ENCODE measurements at places on chromosomes 3 and 15. TPM values are rescaled to one million over a fixed set of nuclear protein-coding genes. Genes with fewer than 3 reads are reported as not detected.
A peak's percentile ranks its signal among the peaks of the same experiment; 100 is the strongest.

GRCh38 chr3:114299421-114299820, 5.6 kb downstream of the TIGIT start:
- no peak for DNase-seq

GRCh38 chr15:67064607-67065530, 533 bp upstream of the SMAD3 start:
- peak; percentile 79 for DNase-seq

DNA sequence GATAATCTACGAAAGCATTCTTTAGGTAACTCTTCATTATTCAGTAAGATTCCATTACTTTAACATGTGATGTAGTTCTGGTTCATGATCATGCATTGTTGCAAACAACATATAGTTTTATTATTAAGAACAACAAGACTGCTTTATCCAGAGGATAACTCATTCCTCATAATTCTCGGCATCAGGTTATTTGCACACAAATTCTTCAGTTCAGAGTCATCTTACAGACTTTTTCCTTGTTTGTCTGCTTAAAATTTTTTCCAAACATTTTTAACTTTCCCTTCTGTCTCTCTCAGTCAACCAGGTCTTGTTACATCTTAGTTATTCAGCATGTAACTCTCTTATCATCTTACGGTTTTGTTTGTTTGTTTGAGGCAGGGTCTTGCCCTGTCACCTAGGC, 60.1 kb downstream of the VGLL3 start:
- no peak for DNase-seq

GRCh38 chr3:110344897-110345767, 726.5 kb upstream of the NECTIN3 start:
- DNase-seq: no peak

DNA sequence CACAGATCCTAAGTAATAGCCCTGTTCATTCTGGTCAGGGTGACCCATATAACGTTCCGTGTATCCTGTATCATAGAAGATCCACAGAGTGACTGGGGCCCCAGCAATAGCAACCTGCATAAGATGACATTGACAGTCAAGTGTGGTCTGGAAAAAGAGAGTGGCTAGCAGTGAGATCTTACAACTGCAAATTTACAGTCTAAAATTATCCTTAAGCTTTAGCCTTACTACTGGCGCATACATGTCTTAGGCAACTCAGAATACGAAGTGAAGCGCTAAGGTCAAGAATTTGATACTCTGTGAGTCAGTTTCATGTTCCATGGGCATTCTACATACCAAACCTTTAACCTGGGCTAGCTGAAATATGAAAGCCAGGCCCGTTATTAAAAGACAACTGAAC, 29.2 kb upstream of the IGDCC4 start:
- DNase-seq: no peak

- DNase-seq: no peak
These were observed 109.8 kb upstream of the TBC1D5 start for GRCh38 chr3:17852217-17852616.

DNA sequence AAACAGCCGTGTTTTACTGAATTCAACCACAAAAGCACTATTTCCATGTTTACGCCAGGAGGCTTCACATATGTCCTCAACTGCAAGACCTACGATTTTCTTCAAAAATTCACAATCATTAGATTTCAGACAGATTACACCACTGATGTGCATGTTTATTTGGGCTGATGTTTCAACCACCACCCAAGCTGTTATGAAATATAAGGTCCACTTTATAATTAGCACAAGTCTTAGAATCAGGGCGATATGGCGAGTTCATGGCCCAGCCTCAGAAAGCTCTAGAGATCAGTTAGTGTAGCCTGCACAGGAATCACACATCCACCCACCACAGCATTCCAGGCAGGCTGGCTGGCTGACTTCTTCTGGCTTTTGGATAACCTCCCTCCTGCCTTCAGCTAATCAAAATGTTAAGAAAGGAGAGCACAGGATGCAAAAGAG, 15.4 kb downstream of the SH3BP5 start:
- DNase-seq: peak; percentile 78

DNA sequence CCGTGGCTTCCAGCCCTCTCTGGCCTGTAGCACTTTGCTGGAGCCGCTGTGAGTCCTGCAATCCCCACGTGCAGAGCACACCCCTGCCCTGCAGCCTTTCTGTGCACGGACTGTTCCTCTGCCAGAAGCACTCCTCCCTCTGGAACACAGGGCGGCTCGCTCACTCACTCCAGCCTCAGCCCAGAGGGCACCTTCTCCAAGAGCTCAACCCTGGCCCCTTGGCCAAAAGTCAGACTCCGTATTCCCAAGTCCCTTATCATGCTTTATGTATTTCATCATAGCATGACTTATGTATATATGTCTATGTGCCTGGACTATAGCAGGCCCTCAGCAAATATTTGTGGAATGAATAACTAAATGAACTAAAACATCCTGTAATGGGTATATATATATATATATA, 63.2 kb downstream of the ASB7 start:
- DNase-seq: no peak

DNA sequence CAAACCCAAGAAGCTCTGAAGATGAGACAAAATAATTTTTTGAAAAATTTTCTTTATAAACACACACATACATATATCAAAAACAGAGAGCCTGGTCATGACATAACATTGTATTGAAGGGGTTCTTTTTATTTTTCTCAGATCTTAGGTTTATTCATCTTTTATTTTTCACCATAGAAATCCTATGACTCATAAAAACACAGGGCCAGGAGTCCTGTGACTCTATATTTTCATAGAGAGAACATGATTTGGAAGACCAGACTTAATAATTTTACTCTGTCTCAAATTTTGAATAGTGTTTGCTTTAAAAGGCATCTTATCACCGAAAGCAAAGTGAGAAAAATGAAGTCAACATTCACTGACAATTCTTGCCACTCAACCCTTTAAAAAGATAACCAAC, 57.7 kb downstream of the SUCNR1 start:
- DNase-seq: no peak

DNA sequence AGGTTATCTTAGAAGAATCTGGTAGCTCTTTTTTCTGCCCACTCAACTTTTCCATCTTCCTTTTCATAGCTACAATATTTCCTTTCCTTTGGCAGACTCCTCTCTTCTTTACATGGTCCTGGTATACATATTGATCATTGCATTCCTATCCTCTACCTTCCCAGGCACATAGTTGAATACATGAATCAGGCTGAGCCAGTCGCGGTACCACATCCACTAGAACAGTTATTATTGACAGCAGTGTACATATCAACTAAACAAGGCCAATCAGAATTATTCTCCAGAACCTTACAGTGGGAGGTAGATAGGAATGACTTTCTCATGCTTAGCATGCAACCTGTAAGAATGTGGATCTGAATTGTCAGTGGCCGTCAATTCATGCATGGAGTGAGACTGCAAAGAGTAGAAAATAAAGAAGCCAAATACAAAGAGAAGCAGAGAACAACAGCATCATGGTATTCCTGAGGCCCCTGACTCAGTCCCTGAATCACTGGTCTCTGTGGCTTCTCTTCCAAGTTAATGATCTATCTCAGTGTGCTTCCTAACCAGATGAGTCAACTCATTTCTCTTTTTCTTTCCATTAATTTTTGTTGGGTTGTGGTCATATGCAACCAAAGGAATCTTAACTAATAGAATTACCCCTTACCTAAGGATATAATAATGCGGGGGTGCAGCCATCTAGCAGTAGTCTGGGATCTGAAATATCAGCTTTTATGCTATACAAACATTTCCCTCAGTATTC, 60.9 kb upstream of the DCBLD2 start:
- DNase-seq: no peak

GRCh38 chr3:13932578-13933295, 52.9 kb upstream of the WNT7A start:
- DNase-seq: no peak

DNA sequence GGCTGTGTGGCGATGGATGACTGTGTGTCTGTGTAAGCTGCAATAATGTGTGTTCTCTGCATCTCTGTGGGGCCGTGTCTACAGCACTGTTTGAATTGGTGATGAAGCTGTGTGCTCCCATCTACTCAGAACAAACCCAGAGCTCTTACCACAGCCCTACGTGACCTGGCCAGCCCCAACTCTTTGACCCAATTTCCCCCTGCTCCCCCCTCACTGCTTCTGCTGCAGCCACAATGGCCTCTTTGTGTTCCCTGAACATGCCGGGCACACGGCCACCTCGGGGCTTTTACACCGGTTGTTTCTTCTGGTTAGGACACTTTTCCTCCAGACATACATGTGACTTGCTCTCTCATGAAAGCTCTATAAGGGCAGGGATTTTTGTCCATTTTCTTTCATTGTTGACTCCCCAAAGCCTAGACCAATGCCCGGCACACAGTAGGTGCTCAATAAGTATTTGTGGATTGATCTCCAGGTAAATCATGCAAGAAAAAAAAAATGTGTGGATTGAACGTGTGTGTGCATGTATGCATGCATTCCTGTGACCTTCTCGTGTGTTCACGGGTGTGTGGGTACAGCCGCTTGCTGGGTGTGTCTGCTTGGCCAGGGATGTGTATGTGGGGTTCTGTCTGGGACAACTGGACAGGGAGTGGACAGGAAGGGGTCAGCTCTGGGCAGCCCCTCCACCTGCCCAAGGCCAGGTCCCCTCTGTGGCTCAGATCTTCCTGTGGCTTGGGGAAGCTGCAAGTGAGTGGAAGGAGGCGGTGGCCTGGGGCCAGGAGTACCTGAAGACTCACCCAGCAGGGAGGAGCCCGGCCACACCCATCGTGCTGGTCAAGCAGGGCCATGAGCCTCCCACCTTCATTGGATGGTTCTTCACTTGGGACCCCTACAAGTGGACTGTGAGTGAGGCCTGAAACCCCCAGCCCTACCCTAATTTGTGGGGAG, 14.8 kb downstream of the VILL start:
- DNase-seq: no peak

- peak; percentile 70 for DNase-seq
These were observed 11.8 kb downstream of the ZBTB47 start for GRCh38 chr3:42665050-42665878.

GRCh38 chr3:193114431-193115340, 126.3 kb upstream of the PLAAT1 start:
- DNase-seq: no peak

DNA sequence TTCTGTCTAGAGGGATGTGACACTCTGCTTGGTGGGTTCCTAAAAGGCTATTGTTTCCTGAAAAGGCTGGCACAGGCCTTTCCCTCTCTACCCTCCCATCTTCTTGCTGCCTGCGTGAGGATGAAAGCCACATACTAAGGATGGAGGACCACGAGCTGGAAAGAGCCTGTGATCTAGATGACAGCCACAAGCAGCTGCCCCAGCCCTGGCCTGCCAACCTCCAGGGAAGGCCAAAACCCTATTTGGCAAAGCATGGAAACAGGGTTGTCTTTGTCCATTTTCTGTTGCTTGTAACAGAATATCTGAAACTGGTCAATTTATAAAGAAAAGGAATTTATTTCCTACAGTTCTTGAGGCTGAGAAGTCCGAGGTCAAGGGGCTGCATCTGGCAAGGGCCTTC, 144.5 kb downstream of the FBLN2 start:
- no peak for DNase-seq

DNA sequence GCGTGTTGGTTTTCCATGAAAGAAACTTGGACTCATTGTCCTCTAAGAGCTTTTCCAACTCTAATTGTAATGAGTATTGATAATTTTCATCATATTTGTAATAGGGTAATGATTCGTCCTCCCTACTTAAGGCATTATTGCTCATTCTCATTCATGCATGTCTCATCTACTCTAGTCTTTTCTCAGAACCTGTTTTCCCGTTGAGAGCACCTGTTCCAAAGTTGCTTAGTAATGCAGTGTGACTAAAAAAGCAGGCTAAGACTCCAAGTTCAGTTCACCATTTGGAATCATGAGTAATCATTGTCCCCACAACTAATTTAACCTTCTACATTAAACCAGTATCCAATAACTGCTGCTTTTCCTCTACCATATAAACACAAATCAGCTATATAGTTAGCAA, 84.0 kb downstream of the FILIP1L start:
- DNase-seq: no peak

GRCh38 chr3:156643729-156644389, 30.5 kb upstream of the TIPARP start:
- no peak for DNase-seq

DNA sequence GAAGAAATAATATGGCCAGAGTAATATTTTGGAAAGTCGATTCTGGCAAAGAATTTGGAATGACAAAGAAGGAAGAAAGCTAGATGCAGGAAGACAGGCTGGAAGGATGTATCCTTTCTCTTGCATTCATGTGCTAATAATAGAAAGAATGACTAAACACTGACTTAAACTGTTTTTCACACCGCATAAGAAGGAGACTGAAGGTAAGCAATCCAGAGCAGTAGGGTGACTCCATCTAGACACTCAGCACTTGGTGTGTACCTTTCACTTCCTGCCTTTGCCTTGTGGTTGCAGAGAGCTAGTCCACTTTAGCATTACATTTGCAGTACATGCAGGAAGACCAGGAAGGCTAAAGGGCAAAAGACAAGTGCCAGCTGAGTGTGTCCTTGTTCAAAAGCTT, 234.6 kb downstream of the RBMS3 start:
- no peak for DNase-seq

- DNase-seq: no peak
These were observed 31.4 kb upstream of the ZBTB38 start for GRCh38 chr3:141336672-141337522.

DNA sequence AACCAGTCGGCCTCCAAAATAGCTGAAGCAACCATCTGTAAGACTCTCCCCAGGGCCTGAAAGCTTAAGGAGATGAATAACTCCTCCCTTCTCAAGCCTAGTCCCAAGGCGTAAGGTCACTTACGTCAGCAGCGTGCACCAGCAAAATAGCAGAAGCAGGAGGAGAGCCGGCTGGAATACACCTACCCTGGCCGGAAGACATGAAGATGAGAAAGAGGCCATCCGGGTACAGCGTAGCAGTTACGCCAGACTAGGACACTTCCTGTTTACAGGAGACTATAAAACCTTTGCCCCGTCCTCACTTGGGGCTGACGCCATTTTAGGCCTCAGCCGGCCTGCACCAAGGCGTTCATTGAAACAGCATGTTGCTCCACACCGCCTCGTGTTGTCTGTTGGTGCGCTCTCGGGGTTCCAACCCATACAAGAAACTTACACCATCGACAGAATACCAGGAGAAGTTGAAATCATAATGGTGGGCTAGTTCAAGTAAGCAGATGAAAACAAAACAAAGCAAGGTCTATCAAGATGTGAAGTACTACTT, 2.5 kb downstream of the CFAP92 start:
- DNase-seq: peak; percentile 89

DNA sequence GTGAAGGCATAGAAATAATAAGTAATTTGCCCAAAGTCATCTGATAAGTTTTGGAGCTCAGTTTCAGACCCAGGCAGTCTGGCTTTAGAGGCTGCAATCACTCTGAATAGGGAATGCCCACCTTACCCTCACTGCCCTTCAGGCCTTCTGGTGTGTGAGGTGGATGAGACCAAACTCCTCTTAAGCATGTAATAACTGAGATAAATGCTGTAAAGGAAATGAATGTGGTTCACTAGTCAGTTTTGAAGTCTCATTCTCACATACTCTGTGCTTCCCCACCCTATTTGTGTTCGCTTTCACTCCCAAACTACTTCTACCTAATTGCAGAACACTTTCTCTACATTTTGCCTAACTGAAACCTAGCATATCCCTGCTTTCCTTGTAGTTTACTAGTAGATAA, 144.1 kb downstream of the FILIP1L start:
- no peak for DNase-seq

GCSAM gene
- total RNA-seq: not detected

NR1I2 gene
- 0.08 TPM for total RNA-seq

SLC28A1 gene
- 0.83 TPM for total RNA-seq

CHRM5 gene
- not detected for total RNA-seq

RYK gene
- total RNA-seq: 44.2 TPM

IL17RC gene
- 20.4 TPM for total RNA-seq

MASP1 gene
- 59.7 TPM for total RNA-seq

CKMT1B gene
- total RNA-seq: not detected

LRRN1 gene
- 0.59 TPM for total RNA-seq

All from cardiac septum (tissue), 1 donor.